ENCODE measurements at places on chromosomes 4 and X.

DNA sequence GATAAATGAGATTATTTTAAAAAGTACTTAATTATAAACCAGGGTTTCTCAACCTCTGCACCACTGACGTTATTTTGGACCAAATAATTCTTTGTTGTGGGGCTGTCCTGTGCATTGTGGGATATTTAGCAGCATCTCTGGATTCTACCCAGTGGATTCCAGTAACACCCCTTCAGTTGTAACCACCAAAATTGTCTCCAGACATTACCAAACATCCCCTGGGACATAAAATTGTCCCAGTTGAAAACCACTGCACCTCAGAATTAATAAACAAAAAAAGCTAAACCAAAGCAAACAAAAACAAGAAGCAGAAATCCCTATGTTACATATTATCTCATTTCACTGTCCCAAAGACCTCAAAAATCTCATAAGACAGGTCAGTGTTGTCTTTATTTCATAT, 54.2 kb upstream of the GIMD1 start:
- DNase-seq: no peak

DNA sequence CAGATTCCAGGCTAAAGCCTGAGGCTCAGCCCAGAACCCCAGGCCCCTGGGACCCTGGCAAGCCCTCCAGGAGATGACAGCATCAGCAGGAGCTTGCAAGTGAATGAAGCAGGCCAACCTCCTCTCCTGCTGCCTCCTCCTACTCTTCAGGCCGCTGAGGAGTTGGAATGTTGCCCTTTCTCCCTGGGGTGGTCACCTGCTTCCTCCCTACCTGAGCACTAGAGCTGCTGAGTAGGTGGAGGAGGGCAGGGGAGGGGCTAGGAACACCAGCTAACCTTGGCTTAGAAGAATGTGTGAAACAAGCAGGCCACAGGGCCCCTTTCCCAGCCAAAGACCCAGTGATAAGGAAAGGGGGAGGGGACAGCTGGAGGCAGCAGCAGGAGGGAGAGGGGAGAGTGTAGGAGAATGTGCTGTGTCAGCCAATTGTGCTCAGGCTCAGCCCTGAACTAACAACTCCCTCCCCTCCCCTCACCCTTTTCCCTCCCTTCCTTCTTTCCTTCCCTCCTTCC, 58.0 kb downstream of the PJA1 start:
- DNase-seq: no peak

DNA sequence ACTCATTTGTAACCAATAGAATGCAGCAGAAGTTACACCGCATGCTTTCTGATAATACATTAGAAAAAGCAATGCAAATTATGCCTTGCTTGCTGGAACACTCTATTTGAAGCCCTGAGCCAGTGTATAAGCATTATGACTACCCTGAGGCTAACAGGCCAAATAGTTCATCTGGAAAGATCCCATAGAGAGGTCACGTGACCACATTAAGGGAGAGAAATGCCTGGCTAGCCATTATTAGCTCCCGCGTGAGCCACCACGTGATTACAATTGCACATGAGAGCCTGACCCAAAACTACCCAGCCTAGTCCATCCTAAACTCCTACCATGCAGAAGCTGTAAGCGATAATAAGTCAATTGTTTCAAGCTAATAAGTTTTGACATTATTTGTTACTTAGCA, 472.9 kb upstream of the GALNTL6 start:
- DNase-seq: no peak

DNA sequence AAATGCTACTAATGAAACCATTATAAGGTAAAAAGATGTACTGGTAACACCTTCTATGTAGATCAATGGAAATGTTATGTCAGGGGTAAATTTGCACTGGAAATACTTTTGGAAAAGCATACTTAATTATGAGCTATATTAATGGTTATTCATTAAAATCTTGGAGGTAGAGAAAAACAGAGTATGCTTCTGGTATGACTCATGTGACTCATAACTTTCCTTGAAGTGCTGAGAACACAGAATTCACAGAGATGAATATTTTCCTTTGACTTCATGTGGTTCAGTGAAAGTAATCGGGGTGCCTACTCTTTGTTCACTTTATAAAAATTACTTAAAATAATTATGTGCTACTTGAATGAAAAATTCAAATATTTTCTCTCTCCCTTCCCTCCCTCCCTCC, 254.2 kb downstream of the KCTD8 start:
- DNase-seq: no peak

GRCh38 chr4:25807102-25807728, 55.6 kb downstream of the SEL1L3 start:
- no peak for DNase-seq

GRCh38 chrX:69021141-69021960, 143.9 kb downstream of the PJA1 start:
- no peak for DNase-seq

GRCh38 chr4:156725257-156725656, 246.3 kb downstream of the PDGFC start:
- DNase-seq: no peak

DNA sequence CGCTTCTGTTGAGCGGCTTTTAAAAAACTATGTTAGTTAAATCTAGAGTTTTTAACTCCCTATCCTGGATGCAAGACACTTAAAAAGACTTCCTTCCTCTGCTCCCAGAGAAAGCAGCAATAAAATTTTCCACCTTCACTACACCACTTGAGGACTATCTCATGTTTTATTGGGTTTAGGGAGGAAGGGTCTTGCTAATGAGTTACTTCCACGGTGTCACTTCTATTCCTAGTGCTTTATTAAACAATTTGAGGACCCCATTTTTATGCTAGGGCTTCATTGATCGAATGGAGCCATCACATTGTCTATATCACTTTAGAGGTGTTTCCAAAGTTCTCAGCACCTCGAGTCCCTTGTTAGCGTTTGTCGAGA, 3.7 kb upstream of the STIM2 start:
- DNase-seq: no peak

DNA sequence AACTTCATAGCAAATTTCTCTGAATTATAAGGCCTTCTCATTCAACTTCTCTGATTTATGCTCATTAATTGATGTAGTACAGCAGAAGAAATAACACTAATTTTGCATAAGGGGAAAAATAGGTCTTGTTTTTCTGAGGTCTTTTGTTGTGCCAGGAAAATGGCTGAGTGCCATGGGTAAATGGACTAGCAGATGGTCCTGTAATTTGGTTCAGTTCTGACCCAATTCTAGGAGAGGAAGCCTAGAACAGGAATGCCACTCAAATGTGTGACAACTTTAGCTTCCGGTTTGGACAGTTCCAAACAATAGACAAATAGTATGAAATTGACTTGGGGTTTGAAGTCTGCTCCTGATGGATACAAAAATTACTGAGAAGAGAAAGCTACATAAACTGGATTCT, 6.2 kb downstream of the RAB9B start:
- DNase-seq: no peak

DNA sequence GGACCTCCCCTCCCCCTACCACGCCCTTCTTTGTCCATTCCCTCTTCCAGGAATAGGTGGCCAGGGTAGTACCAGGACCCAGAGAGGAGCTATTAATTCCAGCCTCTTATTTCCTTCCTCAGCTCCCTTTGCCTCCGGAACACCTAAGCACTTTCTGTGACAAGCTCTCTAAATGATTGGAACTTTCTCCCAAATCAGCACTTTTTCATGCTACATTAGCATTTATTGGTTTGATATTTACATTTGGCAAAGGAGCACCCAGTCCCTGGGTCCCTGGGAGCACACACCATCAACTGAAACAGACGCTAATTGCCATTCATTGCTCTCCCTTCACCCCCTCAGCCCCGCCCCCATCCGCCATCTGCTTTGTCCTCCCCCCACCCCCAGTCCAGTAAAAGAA, 182.0 kb upstream of the BCOR start:
- no peak for DNase-seq

- DNase-seq: no peak
Observed at GRCh38 chrX:136126872-136127406, 20.4 kb upstream of the FHL1 start.

- no peak for DNase-seq
Observed at GRCh38 chrX:143306991-143307937, 210.0 kb downstream of the SPANXN3 start.

DNA sequence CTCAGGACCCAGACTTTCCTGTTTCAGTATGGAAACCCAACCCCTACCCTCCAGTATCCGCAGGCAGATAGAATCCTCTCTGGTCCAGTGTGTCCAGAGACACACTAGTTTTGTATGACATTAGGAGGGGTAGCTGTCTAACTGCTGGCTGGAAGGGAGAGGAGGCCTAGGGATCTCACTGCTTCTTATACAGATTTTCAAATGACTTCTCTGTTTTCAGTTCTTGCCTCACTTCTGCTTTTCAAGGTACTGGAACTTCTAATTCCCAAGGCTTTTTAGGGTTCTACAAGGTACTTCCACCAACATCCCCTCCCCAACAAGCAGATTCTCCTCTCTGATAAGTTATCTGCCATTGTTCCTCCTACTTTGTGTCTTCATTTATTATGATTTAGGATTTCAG, 6.1 kb downstream of the SGCB start:
- DNase-seq: no peak

- DNase-seq: no peak
Observed at GRCh38 chr4:177759729-177760128, 317.5 kb upstream of the AGA start.

DNA sequence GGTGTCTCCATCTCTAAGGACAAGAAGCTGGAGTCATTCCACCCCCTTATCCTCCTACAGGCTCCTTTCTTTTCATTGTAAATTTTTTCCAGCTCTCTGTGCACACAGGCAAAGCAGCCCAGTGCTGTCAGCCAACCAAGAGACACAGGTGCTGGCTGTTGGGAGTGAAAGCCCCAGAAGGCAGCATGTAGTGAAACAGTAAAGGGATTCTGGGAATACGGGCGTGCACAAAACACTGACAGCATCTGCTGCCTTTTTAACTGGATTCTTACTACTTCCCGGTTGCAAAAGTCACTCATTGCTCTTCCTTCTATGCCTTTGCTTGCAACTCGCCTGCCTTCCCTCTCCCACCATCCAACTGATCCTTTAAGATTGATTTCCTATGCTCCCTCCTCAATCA, 208.6 kb upstream of the PRPS2 start:
- DNase-seq: no peak

Measured in HCT116 (cell line).